Glutamatergic neuron (in vitro differentiated cells): ENCODE measurements at places on chromosomes 4 and X. TPM values are rescaled to one million over a fixed set of nuclear protein-coding genes. Genes with fewer than 3 reads are reported as not detected.
A peak's percentile ranks its signal among the peaks of the same experiment; 100 is the strongest.

SYP gene
- 291 TPM for total RNA-seq

UCP1 gene
- total RNA-seq: not detected

DNA sequence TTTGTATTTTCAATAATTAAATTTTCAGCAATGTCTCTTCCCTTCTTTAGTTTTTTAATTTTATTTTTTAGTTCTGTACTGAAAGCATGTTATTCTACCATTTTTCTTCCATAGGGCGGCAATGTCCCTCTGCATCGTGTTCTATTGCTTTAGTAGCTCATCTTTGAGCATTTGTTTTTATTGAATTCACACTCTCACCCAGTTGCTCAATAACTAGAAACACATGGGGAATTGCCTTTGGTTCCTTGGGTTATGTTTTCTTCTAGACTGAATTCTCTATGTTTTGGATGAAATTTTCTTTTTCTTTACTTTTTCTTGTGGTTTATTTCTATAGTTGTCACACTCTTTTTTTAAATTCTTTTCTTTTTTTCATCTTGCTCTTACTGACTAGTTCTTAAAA lies 233.8 kb upstream of the LDB2 start:
- DNase-seq: no peak

DNA sequence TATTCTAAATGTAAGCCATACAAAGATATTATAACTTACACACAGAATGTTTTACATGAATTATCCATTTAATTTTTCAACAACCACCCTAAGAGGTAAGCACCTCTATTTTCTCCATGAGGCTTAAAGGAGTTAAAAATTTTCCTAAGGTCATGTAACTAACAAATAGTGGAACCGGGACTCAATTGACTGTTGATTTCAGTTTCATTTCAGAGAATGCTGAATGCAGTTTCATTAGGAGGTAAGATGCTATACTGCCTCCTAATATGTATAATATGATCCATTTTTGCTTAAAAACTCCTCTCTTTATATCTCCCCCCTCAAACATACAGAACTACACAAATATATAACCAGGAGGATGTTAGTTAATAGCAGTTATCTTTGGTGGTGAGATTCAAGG lies 29.1 kb downstream of the PHKA1 start:
- DNase-seq: no peak

MAP7D2 gene
- 3.0 TPM for total RNA-seq

IRF2 gene
- 7.4 TPM for total RNA-seq

GRCh38 chr4:4560136-4560535 lies 18.3 kb upstream of the STX18 start:
- DNase-seq: no peak

DNA sequence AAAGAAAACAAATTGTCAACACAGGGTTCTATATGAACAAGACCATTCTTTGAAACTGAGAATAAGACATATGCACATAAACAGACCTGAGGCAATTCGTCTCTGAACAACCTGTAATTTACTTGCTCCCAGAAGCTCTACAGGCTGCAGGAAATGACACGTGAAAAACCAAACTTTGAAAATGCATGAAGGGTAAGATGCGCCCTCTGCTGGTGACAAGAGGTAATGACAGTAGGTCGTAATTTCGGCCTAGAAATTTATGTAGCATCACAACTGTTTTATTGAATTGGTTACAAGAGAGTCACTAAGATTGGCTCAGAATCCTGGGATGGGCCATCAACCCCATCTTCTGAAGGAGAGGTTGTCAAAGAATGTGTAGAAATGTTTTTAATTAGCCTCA lies 276.5 kb downstream of the PPP4R3C start:
- DNase-seq: peak; percentile 18

RHOH gene
- total RNA-seq: not detected

- DNase-seq: no peak
These were observed 160.0 kb upstream of the PDE5A start for GRCh38 chr4:119788349-119789266.

DNA sequence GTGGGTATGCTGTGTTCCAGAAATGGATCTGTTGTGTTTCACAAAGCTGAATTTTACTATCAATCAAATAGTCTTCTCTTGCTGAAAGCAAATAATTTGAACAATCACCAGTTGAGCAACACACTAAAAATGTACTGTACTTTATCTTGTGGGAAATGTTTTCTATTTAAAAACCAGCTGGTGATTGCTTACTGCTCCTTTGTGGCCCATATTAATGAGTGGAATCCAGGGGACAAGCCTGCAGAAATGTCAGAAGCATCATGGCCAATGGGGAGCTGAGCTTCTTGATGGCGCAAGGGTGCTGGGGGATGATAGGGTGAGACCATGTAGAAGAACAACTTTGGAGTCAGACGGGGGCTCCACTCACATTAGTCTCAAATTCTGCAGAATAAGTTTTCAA lies 346.2 kb downstream of the ARHGAP10 start:
- no peak for DNase-seq

DNA sequence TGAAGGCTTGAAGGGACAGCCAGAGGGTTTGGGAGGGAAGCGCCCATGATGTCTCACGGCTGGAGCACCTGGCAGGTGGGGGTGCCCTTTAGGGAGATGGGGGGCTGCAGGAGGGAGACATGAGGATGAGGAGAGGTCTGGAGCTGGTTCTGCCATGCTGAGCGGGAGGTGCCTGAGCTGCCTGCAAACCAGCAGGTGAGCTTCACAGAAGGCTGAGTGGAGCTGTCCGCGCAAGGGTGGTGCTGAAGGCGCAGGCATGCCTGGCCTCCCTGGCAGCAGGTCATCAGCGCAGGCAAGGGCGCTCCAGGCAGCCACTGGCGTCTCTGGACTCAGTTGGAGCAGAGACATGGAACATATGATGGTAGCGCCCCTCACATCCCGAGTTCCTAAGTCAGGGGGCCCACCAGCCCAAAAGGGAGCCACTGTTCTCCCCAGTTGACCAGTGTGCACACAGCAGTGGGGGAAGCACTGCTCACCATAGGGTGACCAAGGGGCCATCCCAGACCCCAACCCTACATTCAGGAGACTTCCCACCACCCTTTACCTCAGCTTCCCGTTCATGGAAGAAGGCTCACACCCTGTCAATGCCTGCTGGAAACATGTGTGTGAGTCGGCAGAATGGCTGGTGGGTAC lies 25.8 kb downstream of the ADRA2C start:
- DNase-seq: peak; percentile 9

DNA sequence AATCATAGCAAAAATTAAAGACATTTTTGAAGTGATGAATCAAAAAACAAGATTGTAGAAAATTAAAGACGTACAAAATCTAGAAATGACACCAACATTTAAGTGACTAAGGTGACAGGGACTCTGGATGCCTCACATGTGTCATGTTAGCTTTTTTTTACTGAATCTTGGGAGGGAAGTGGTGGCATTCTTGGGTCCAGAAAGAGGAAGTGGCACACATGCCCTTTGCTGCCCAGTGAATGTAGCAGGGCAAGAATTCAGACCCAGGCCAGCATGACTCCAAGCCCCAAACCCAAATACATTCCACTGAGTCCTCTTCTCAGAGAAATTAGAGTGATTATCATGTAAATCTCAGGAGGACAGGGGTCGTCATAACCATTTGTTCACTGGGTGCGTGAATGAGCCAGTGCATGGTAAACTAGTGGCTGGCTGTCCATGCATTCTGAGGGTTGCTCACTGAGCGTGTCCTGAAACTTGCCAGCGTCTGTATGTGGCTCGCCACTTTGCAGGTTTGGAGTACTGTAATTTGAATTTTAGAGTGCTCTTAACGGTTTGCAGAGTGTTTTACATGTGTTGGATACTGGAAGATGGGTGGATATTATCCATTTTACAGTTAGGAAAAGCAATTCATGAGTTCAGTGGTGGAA lies 55.4 kb upstream of the TBC1D14 start:
- no peak for DNase-seq

GRCh38 chr4:120902925-120903324 lies 19.6 kb downstream of the PRDM5 start:
- DNase-seq: no peak
